ENCODE measurements at places on chromosomes 7 and 10.

GRCh38 chr10:71645185-71645584, 74.4 kb downstream of the C10orf105 start:
- no peak for DNase-seq

- DNase-seq, result no peak
These were observed 138.5 kb upstream of the RET start for GRCh38 chr10:42938351-42938750.

GRCh38 chr7:82273886-82274285, 169.7 kb downstream of the CACNA2D1 start:
- DNase-seq, result no peak

GRCh38 chr10:688312-689120, 952 bp downstream of the DIP2C start:
- no peak for DNase-seq

DNA sequence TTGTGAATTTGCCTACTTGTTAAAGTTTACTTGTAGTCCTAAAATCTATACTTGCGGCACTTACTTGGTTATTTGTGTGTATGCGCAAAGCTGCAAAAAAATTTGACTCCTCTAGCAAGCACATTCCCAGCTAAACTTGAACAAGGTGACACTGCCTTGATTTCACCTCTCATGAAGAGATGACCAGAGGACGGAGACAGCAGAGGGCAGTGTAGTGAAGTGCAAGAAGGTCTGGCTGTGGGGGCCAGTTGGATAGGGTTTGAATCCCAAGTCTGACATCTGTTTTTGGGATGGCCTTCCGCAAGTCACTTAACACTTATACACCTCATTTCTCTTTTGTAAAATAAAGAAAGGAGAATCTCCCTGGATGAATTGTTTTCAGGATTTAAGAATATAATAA, 15.7 kb downstream of the SLK start:
- DNase-seq, result no peak

DNA sequence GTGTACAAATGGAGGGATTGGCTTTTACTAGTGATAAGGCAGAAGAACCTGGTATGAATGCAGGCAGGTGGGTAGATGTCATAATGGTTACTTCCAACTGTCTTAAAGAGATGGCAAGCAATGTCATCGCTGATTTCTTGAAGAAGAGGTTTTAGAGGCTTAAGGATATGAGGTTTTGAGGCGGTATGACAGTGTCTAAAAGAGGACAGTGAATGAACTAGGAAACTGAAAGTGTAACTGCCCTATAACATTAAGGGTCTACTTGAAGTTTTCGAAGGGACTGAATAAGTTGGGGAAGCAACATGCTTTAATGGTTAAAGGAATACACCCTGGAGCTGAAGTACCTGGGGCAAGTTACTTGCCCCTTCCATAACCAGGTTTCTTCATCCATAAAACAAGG, 70.9 kb downstream of the NDUFB2 start:
- no peak for DNase-seq

GRCh38 chr10:44925224-44925623, 14.1 kb downstream of the TMEM72 start:
- no peak for DNase-seq

- no peak for DNase-seq
These were observed 175.8 kb downstream of the TRIL start for GRCh38 chr7:28782362-28782761.

DNA sequence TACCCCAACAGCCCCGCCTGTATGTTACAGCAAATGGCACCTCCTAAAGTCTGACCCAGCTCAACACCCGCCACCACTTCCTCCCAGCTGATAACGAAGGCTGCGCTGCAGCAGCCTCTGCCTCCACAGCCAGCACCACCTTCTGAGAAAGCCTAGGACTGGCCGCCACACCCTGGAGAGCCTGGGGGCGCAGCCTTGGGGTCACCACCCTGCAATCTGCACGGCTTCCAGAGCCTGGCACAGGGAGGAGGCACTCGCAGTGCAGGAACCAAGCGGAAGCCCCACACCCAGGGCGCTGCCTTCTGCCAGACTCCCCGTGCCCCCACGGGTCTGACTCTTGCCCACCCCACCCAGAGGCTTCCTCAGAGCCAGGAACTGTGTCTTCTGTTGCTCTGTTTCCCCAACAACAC, 112.5 kb downstream of the MAD1L1 start:
- no peak for DNase-seq

DNA sequence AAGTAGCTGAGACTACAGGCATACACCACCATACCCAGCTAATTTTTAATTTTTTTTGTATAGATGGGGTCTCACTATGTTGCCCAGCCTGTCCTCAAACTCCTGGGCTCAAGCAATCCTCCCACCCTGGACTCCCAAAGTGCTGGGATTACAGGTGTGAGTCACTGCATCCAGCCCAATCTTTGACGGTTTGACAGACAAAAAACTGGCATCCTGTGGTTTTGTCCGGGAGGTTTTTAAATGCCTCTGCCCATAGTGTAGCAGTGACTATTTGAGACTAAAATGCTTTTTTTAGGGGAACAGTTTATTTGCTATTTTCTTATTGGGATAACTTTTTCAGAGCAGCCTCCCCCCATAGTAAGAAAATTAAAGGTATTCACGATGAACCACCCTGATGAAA, 523.7 kb upstream of the GALNT17 start:
- no peak for DNase-seq

GRCh38 chr7:12942609-12943008, 255.2 kb downstream of the ARL4A start:
- DNase-seq, result no peak

GRCh38 chr7:159105832-159106811, 38.5 kb downstream of the VIPR2 start:
- DNase-seq, result no peak

GRCh38 chr10:93376372-93377293, 105.5 kb downstream of the MYOF start:
- DNase-seq, result no peak

GRCh38 chr10:106513352-106513771, 651.1 kb downstream of the SORCS1 start:
- no peak for DNase-seq

- DNase-seq, result no peak
These were observed 129.0 kb upstream of the ODAD2 start for GRCh38 chr10:28127881-28128280.

DNA sequence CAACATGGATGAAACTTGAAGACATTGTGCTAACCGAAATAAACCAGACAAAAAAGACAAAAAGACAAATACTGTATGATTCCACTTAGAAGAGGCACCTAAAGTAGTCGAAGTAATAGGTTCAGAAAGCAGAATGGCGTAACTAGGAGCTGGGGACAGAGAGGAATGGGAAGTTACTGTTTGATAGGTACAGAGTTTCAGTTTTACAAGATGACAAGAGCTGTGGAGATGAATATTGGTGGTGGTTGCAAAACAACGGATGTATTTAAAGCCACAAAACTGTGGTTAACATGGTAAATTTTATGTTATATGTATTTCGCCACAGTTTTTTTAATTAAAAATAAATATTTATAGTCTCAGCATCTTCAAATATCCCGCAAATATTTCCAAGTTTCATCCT, 64.1 kb upstream of the DIP2C start:
- no peak for DNase-seq

DNA sequence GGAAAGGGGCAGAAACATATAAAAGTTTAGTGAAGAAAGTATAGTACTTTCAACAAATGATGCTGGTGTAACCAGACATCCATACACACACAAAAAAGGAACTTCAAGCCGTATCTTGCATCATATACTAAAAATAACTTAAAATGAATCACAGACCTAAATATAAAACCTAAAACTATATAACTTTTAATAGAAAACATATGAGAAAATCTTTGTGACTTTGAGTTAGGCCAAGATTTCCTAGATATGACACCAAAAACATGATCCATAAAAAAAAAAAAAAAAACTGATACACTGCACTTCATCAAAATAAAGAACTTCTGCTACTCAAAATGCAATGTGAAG, 40.9 kb downstream of the NUDCD3 start:
- DNase-seq, result no peak

GRCh38 chr10:17850501-17850900, 41.4 kb downstream of the MRC1 start:
- DNase-seq, result no peak

- no peak for DNase-seq
These were observed 26.1 kb upstream of the MGAM2 start for GRCh38 chr7:142085428-142085827.

DNA sequence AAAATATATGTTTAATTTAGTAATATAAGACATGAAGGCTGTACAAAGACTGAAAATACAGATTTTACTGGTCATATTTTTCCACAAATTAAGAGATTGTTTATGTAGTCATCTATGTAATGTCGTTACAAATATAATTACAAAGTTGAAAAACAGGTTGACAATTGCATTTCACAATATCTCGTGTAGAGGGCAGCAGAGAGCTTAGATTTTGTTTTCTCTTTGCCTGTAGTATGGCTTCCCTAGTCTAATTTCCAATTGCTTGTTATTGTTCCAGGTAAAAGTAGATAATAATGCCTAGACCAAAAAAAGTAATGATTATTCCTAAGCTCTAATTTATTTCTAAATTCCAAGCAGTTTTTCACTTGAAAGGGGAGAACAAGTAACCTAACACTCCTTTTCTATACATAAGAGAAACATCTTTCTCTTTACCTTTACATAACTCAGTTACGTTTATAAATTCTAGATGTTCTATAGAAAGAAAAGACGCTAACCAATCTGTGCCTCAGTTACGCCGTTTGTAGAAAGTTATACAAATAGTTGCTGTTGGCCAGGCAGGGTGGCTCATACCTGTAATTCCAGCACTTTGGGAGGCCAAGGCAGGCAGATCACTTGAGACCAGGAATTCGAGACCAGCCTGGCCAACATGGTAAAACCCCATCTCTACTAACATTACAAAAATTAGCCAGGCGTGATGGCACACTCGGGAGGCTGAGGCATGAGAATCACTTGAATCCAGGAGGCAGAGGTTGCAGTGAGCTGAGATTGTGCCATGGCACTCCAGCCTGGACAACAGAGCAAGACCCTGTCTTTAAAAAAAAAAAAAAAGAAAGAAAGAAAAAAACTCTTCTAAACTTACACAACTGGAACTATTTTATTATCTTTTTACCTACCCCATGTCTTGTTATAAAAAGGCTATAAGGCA, 30.0 kb downstream of the NET1 start:
- peak; percentile 32 for DNase-seq

GRCh38 chr10:99396471-99396870, 34.0 kb downstream of the GOT1 start:
- DNase-seq, result no peak

DNA sequence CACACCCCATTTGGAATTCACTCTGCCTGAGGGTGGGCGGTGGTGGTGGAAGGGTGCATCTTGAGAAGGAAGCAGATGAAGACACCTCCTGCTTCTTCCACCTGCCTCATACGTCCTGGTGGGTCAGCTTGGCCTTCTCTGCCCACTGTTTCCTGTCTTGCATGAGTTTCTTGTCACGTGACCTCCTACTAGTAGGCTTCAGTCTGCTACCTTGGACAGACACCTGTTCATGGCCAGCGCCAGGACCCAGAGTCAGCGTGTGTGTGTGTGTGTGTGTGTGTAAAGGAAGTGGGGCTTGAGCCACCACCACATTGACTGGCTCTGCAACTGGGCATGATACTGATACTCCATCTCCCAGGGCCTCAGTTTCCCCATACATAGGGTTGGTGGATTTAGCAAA, 17.1 kb upstream of the VPS37D start:
- DNase-seq, result no peak

- DNase-seq, result no peak
These were observed 235.8 kb downstream of the PAXIP1 start for GRCh38 chr7:154767142-154767541.

- no peak for DNase-seq
These were observed 23.1 kb upstream of the PTTG1IP2 start for GRCh38 chr7:90446137-90446899.

GRCh38 chr10:10785627-10786026, 232.0 kb upstream of the CELF2 start:
- DNase-seq, result no peak

DNA sequence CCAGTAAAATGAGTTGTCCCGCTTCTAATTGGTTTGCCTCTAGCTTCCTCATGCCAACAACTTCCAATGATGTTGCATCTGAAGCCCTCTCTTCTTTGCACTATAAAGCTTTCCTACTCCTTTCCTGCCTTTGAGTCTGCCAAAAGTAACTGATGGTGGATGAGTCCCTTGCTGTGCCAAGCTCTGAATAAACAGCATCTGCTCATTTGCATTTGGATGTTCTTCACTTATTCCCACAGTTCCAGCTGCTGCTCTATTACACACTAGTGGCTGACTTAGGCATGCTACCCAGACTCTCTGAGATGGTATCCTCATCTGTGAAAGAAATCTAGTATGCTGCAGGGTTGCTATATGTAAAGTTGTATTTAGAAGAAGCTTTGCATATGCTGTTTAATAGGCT, 24.9 kb downstream of the SFR1 start:
- no peak for DNase-seq

GRCh38 chr10:98328163-98328562, 60.2 kb upstream of the LOXL4 start:
- DNase-seq, result no peak

DNA sequence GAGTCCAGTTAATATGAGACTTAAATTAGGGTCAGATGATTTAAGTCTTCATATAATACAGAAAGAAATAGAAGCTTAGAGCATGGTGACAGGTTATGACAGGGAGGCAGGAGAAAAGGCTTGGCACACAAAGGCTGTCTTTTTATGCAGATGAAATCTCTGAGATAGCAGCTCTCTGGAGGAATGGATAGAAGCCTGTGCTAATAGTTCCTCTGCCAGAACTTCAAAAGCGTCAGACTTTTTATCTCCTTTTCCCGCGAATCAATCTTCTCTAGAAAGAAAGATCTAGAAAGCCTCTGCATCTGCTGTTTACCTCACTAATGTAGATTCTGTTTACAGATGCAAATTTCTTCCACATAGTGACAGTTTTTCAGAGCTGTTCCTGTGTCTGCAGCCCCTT, 1106.2 kb downstream of the XPNPEP1 start:
- no peak for DNase-seq

DNA sequence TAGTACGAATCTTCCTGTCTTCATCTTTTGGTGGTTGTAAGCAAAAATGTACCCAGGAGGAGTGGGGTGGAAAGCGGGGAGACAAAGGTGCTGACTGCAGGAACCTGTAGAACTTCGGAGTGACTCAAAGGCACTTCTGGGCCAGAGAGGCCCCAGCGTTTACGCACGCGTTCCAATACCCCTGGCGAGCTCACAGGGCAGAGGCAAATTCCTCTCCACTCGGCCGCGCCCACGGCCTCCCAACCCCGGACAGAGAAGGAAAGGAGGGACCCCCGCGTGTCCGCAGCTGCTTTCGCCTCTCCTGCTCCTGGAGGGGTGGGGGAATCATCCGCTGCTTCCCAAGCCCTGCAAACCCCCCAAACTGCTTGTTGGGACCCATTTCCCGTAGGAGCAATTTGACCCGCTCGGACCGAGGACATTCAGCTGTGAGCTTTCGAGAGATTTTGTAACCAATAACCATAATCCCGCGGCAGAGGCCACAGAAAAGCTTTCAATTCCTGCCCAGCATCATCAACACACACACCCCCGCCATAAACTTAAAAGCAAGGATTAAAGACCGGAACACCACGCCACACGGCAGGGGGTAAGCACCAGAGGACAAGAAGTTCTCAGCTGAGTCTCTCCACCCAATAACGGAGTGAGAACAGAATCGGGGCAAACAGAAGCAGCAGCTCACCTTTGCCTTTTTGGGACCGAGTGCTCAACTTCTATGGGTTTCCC, 2.3 kb downstream of the IGF2BP3 start:
- no peak for DNase-seq
